Stimulated activated CD8-positive, alpha-beta memory T cell treated with anti-CD3 and anti-CD28 coated beads, Interleukin-7, amount 100 ng/mL, for 1 hour (primary cell): ENCODE measurements at places on chromosomes 12 and 14.

DNA sequence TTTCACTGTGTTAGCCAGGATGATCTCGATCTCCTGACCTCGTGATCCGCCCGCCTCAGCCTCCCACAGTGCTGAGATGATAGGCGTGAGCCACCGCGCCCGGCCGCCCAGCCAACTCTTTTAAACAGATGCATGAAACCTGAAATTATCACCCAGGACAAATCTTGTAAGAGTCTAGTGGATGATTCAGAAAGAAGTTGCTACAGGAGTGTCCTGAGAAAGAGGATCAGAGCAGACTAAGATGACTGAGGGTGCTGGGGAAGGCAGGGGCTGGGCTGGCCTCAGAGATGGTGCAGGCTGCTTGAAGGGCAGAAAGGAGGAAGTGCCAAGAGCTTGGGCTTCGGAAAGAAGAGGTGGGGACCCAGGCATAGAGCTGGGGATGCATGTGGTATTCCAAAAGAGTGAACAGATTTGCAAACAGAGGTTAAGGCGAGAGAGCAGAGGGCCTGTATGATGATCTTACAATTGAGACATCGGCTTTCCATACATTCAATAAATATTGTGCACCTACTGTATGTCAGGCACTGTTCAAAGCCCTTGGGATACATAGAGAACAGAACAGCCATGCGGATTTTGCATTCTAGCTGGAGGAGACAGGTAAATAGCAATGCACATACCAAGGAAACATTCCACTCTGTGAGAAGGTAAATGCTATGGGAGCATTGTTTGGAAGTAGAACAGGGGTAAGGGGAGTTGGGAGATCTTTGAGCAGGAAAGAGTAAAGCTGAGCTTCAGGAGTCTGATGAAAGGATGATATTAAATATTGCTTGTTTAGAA, 7.4 kb upstream of the CD9 start:
- no peak for DNase-seq

DNA sequence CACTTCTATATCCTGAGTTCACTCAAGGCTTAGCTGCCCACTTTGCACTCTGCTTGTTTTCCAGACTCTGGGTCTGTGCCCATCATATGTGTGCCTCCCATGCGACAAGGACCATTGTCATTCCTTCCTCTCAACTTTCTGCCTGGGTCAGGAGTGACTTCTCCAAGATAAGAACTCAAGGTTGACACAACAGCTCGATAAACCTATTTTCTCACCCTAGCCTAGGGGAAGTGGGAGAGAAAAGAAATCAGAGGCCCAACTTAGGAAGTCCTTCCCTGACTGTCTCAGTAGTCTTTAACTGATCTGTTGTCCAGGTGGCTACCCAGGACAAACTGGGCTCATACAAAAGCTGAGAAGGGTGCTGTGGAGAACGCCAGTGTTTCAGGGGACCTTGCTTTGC, 1.7 kb downstream of the SMUG1 start:
- DNase-seq = no peak

DNA sequence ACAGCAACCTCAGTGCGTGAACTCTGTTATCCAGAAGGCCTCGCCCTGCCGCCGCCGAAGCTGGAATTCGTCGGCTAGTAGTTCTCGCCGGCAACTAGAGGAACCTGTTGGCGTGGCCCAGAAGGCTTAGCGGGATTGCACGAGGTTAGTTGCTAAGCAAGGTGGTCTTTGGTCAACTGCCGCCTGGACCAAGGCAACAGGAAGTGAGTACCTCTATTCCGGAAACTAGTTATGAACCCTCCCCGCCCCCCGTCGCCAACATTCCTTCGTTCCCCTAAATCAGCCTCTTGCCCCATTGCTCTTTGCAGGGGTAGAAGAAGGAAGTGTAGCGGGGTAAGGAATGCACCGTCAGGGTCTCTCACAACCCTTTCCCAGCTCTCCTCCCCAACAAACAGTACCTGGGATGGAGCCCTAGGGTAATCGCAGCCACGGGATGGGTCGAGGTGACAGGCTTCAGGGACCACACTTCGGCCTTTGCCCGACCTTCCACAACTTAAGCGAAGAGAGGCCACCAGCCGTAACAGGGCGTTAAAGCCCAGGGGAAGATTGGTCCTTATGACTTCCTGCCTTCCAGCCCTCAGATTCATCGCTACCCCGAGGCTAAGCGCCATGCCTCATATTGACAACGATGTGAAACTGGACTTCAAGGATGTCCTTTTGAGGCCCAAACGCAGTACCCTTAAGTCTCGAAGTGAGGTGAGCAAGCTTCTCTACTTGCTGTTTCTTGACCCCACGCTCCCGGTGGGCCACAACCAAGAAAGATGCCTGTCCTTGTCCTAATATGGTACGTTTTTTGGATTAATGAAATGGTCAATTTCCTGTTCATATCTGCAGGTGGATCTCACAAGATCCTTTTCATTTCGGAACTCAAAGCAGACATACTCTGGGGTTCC, at the start of gene GMPR2:
Gene GMPR2, plus strand, starts transcription at position 285 of the 893 bp plus-strand sequence. Its CDS starts 325 bp downstream, at position 610.
- no peak for DNase-seq

DNA sequence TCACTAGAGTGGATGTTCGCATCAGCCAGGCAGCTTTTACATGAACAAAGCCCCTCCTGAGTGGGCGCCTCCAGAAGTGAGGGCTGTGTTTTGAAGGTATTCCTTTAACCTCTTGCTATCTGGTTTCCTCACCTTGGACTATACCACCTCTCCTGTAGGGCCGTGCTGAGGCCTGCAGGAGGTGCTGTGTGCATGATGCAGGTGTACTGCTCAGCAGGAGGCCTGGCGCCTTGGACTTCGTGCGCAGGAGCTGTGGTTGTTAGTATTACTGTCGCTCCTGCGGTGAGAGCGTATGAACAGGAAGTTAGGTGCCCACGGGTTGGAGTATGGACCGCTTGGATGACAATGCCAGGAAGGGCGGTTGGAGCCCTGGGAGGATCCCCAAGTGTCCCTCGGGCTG, 130.7 kb downstream of the TSPAN9 start:
- no peak for DNase-seq

DNA sequence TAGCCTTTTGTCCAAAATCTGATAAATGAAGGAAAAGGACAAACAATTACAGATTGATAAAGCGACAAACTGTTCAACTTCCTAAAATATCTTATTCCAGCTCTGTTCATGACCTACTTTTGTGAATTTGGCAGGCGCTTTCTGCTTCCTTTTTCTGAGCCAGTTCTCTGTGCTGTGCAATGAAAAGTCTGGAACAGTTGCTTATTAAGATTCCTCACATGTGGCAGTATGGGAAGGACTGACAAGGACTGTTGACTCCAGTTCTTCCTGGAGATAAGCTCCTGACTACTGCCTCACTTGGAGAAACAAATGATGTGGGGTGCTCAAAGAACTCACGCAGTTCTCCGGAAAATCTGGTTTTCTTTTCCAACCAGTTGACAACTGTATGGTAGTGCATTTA, 58.3 kb upstream of the ANP32D start:
- no peak for DNase-seq

- no peak for DNase-seq
These were observed 201.6 kb upstream of the TMEM260 start for GRCh38 chr14:56378046-56378445.

- DNase-seq = no peak
These were observed 57.4 kb downstream of the RPH3A start for GRCh38 chr12:112848972-112849371.

GRCh38 chr12:112148031-112148513, 22.7 kb downstream of the TRAFD1 start:
- no peak for DNase-seq

DNA sequence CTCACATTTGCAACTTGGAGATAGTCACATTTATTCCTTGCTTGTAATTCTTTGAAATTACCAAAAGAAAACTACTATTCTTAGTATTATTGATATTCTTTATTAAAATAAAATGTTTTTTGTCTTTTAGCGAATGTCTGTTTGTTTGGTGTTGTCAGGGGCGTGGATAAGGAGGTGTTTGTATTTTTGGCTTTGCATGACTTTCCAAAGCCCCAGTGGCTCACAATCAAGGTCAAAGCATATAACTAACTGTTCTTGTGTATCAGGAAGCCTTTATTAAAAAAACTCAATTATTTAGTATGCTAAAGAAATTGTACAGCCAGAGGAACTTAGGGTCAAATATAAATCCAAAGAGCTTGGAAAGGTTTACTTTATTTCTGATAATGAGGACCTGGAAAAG, 17.9 kb downstream of the GPHB5 start:
- DNase-seq = no peak

DNA sequence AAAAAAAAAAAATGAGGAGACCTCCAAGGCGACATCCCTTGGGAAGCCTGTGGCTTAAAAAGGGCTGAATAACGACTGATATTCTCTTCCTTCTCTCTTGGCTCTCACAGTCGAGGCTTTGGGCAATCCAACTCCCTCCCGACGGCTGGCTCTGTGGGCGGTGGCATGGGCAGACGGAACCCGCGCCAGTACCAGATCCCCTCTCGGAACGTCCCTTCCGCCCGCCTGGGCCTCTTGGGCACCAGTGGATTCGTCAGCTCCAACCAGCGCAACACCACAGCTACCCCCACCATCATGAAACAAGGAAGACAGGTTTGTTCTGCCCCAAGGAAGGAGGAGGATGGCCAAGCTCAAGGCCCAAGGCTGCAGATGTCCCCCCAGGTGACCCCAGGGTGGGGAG, 127.8 kb downstream of the GCH1 start:
- DNase-seq = no peak

DNA sequence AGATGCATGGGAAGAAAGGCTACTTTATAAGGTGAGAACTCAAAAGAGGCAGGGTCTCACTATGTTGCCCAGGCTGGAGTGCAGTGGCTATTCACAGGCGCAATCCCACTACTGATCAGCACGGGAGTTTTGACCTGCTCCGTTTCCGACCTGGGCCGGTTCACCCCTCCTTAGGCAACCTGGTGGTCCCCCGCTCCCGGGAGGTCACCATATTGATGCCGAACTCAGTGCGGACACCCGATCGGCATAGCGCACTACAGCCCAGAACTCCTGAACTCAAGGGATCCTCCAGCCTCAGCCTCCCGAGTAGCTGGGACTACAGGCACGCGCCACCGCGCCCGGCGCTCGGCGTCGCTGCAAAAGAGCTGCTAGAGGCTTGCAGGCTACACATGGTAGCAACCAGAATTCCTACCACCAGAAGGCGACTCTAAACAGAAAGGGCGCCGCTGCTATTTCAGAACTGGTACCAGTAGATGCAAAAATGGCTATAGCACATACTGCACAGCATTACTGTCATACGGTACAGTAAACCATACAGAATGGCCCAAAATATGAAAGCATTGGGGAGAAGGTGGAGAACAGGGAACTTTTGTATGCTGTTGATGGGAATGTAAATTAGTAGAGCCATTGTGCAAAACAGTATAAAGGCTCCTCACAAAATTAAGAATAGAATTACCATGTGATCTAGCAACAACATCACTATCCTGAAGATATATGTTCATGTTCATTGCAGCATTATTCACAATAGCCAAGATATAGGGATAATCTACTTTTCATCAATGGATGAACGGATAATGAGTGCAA, 1.2 kb upstream of the NEMF start:
- DNase-seq = peak; percentile 30

DNA sequence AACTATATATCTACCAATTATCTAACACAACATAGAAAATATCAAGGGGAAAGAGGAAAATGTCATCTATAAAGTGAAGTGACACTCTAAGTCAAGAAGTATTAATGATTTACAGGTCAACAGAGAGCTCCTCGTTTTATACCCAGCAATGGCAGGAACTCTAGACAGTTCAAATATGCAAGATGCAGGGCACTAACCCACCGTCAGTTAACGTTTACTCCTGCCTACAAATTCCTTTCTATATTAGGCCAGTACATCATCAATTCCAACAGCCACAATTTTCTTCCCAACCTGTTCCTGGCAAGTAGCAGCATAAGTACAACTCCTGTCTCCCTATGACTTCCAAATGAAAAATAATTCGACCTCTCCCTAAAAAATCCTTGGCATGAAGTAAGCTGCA, 9.0 kb upstream of the KANSL2 start:
- DNase-seq = no peak

GRCh38 chr14:99572173-99572999, 31.6 kb downstream of the CCDC85C start:
- DNase-seq = no peak

- DNase-seq = no peak
These were observed 119.2 kb downstream of the TMTC2 start for GRCh38 chr12:82805812-82806497.

DNA sequence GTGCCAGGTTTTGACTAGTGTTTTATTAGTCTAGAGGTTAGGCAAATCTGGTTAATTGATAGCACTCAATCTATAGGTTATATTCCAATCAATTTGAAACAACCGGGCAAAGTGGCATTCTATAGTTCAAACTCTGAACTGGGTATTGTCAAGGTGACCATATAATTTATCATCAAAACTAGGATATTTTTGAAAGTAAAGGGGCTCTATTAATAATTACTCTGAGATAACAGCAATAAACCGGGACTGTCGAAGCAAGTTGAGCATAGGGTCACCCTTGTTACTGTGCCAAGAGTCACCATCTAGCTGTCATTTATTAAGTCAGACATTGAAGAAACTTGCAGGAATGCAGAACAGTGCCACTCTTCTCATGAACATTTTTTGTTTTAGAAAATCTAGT, 321.2 kb downstream of the RAD51B start:
- no peak for DNase-seq

- no peak for DNase-seq
These were observed 194.1 kb downstream of the MON2 start for GRCh38 chr12:62660756-62661155.

GRCh38 chr12:72631926-72632685, 359.9 kb downstream of the TRHDE start:
- DNase-seq = no peak

DNA sequence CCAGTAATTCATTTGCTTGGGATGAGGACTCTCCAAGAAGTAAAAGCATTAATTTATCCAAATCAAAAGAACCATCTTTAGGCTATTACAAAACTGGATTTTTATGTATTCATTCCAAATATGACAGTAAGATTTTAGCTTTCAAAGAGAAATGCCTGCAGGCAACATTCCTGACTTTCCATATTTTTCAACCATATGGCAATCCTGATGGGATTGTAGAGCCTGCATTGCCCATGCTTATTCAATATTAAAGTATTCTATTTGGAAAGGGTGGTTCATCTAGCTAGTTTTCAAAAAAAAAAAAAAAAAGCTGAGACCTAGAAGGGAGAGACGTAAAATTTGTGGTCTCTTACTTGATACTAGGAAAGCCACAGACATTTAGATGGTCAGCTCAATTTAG, 1253.7 kb downstream of the LRFN5 start:
- no peak for DNase-seq

GRCh38 chr12:9776781-9777180, 16.1 kb upstream of the CD69 start:
- DNase-seq = no peak

DNA sequence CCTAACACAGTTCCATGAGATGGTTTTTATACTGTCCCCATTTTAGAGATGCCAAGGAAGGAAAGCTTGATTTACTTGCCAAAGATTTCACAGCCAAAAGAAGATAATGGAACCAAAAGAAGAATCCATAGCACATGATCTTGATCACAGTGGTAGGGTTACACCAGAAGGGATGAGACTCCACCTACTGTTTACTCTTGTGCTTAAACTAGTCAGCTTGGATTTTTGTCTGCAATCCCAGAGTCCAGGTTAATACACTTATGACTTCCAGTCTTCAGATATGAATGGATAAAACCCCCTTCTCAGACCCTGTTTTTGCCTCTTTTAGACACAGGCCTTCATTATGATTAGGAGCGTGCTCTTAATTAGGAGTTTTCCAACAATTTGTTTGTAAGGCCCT, 454.2 kb downstream of the AEBP2 start:
- no peak for DNase-seq

- DNase-seq = no peak
These were observed 4.4 kb upstream of the TMTC2 start for GRCh38 chr12:82682326-82682725.
